ENCODE measurements at places on chromosomes 12 and 14.

- DNase-seq = no peak
Observed at GRCh38 chr12:16030744-16031143, 119.6 kb downstream of the DERA start.

GRCh38 chr14:23696701-23697239 lies 60.6 kb downstream of the DHRS2 start:
- no peak for DNase-seq

- no peak for DNase-seq
Observed at GRCh38 chr14:99267837-99268781, 3.9 kb downstream of the BCL11B start.

- no peak for DNase-seq
Observed at GRCh38 chr12:117439531-117440001, 78.1 kb upstream of the NOS1 start.

DNA sequence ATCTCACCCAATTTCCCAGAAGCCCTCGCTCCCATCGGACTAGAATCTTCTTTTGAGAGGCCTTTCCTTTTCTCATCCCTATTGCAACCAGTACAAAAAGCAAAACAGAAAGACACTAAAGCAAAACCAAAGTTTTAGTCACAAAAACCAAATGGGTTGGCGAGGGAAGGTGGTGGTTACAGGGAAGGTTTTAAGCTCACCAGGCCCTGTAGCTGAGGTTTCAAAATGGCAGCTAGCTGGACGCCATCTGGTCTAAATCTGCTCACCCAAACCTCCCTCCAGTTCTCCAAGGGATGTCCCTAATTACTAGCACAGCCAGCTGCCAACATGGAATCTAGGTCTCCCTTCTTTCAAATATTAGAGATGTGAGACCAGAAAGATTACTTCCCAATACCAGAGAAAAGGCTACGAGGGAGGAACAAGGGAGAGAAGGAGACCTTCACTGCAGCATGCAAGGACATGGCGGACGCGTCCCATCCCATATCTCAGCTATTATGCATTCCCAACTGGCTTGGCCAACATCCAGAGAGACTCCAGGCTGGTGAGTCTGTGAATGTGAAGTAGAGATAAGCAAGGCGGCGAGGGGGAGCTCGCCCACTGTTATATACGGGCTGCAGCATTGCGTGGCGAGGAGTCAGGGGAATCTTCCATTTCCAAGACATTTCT lies 70.8 kb downstream of the DPF3 start:
- no peak for DNase-seq

DNA sequence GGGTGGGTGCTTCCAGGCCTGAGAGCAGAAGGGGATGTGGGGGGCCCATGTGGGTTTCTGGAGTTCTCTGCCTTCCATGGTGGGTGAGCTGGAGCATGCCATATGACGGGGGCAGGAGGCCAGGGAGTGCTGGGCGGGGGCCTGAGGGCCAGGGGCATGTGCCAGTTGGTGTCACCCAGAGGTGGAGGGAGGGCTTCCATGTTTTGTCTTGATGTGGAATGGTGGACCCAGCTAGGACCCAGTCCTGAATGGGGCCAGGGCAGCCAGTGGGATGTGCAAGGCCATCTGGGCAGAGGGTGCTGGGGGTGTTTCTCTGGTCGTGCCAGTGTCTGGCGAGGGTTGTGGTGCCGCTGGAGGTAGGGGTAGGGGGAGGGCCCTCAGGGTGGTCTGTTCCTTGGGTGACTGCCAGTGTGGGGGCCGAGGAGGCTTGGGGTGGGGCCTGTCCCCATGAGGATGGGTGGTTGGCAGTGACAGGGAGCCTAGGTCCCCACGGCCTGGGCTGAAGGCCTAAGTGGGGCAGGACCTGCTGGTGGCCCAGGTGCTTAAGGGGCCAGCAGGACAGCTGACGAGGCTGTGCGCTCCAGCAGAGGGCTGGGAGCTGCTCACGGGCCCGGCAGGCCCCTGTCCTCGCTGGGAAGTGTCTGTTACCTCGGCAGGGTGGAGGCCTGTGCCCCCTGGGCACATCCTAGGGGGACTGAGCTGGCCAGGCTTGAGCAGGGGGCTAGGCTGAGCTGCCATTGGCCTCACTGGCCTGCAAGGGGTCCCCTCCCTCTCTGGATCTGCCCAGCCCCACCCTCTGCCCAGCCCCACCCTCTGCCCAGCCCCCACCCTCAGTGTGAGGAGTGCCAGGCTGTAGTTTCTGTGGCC lies 26.8 kb downstream of the CEP170B start:
- DNase-seq = no peak

DNA sequence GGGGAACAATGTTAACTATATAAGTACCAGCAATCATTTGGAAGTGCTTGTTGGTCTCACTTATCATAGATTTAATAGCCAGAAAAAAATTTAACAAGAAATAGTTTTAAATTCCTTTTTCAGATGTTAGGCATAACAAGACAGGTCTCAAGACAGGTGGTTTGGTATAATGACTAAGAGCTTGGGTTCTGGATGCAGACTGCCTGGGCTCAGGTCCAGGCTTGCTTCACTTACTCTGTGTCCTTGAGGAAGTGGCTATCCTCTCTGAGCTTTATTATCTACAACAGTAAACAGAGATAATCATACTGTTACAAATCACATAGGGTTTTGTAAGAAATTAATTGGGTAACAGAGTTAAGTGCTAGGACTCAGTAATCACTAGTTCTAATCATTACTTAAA lies 338.0 kb upstream of the FLRT2 start:
- DNase-seq = no peak

GRCh38 chr14:38583471-38583870 lies 327.6 kb upstream of the CLEC14A start:
- no peak for DNase-seq

- peak; percentile 3 for DNase-seq
Observed at GRCh38 chr14:69191340-69192111, at the start of gene EXD2. EXD2 (plus strand) TSS chr14:69191498; CDS start chr14:69209471, 17,973 bp downstream.

- DNase-seq = no peak
Observed at GRCh38 chr12:50569876-50570275, 65.1 kb downstream of the DIP2B start.

GRCh38 chr14:94663965-94664704 lies 51.9 kb downstream of the SERPINA3 start:
- DNase-seq = no peak

DNA sequence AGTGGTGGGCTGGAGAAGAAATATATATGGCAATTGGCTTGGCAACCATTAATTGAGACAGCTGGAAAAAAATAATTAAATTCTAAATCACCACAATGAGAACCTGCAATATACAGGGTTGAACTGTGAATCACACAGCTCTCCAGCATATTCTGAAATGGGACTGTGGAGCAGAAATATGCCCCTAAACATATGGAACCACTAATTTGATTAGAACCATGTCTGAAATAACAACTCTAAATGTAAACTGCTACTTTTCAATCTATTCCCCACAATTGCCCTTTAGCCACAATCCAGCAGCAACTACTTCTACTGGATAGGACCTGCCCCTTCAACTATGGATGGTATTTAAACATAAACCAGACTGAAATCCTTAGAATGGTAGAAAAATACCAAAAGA lies 330.4 kb downstream of the TRHDE start:
- DNase-seq = no peak

- no peak for DNase-seq
Observed at GRCh38 chr12:132282031-132282949, 47.1 kb downstream of the GALNT9 start.

DNA sequence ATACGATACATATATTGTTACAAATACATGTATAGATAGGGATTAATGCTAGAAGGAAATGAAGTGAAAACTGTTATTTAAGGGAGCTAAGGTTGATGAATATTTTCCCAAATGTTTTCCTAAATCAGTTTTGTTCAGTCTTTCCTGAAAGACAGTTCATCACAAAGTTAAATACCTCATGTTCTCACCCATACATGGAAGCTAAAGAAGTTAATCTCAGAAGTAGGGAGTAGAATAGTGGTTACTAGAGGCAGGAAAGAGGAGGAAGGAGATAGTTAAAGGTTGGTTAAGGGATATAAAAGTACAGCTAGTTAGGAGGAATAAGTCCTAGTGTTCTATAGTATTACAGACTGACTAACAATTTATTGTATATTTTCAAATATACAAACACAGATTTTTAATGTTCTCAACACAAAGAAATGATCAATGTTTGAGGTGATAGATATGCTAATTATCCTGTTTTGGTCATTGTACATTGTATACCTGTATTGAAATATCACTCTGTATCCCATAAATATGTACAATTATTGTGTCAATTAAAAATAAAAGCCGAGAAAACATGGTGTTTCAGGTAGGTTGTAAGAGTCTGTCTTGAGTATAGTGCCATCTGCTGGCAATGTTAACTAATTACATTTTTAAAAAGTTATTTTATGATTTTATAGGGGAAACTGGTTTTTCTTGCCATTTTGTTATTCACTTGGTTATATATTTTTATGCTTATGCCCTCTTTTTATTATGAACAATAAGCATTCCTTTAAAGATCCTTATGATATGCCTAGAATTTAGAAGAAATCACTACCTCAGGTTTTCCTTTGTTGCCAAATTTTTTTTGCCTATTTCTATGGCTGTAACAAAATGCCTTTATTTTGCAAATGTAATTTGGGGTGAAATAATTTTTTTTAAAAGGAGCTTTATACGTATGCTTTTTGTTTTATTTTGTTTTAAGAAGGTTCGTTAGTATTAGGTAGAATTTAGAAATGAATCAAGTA lies 26.9 kb downstream of the ZDHHC17 start:
- no peak for DNase-seq

GRCh38 chr12:85156569-85156968 lies 120.4 kb downstream of the LRRIQ1 start:
- DNase-seq = no peak

DNA sequence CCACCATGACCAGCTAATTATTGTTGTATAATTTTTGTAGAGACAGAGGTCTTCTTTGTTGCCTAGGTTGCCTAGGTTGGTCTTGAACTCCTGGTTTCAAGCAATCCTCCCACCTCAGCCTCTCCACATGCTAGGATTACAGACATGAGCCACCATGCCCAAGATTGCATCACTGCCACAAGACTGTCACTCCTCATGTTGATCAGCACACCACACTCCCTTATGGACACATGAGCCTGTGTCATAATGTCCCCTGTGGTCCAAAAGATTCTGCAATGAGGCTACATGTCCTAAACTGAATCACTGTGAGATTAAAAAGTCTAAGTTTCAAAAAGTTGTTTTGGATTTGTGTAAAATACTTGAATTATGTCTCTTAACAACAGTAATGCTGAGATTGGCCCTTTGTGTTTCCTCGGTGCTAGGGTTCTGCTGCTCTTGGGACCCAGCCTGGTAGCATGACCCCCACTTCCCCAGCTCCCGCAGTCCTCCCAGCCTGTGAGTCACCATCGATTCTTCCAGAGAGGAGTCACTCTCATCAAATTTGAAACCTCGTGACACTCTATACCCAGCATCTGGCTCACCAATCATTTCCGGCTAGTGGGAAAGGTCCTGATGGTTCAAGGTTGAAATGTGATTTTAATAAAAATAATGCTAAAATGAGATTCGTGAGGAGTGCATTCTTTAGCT lies 890.9 kb downstream of the VRK1 start:
- no peak for DNase-seq

Measured in GOT3 (cell line).